Activated CD4-positive, alpha-beta T cell treated with anti-CD3 and anti-CD28 coated beads for 4 hours (primary cell): ENCODE measurements at places on chromosomes 7 and 10.

- no peak for DNase-seq
Measured at GRCh38 chr7:119341822-119342221, 931.2 kb upstream of the KCND2 start.

DNA sequence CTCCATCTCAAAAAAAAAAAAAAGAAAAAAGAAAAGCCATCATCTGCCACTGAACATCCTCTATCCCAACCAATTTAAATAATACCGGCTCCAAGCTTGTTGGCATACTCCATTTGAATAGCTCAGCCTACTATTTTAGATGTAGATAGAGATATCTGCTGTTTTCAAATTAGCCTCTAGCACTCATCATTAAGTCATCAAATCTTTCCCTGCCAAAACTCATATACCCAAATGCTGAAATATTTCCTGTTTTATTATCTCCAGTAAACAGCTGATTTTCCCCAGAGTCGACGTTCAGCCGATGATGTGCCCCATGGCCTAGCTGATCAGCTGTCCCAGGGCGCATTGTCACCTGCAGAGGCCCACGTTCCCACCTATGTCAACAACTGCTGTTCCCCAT is 34.5 kb upstream of the FRMD4A start:
- no peak for DNase-seq

DNA sequence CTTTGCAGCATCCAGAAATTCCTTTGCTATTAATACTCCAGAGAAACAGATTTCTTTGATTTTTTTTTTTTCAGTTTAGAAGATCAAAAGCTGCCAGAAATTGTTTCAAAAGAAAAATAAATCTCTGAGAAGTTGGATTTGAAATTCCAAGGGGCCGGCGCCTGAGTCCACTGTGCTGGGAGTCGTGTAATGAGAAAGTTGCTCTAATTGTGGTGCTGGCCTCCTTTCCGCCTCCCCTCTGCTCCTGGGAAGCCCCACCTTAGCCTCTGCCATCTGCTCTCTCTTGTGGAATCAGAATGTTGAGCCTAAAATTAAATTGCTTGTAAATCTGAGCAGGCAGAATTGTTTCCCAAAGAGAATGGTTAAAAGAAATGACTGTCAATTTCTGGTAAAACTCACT is 93.3 kb downstream of the EMX2 start:
- DNase-seq, result no peak

- no peak for DNase-seq
Measured at GRCh38 chr7:125149151-125149550, 219.5 kb upstream of the POT1 start.

DNA sequence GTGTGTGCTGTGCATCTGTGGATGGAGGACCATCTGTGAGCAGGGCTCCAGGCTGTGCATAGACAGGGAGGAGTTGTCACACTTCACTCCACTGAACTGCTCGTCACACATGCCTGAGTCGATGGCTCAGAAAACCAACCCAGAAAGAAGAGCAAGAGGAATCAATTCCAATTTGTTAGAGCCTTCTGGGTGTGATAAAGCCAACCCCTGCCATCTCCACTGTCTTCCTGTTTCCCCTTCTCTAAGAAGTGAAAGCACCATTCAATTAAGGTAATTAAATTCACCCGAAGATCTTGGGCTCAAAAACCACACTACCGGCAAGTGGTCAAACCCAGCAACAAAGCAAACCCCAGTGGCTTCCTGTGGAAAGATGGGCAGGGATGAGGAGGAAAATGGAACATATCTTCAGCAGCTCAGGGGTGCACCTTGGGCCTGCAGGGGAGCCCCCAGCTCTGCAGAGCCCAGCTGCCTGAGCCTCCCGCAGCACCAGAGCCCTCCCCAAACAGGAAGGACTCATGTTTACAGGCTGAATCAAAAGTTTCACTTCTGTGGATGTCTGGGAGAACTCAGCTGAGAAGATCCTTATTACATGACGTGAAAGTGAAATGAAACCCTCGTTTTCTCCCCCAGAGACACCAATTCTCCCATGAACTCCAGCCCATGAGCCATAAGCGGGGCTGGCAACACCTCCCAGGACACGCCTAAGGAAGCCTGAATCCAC is 10.9 kb downstream of the C10orf71 start:
- DNase-seq, result no peak

- no peak for DNase-seq
Measured at GRCh38 chr7:130369110-130369711, 11.1 kb upstream of the CPA1 start.

DNA sequence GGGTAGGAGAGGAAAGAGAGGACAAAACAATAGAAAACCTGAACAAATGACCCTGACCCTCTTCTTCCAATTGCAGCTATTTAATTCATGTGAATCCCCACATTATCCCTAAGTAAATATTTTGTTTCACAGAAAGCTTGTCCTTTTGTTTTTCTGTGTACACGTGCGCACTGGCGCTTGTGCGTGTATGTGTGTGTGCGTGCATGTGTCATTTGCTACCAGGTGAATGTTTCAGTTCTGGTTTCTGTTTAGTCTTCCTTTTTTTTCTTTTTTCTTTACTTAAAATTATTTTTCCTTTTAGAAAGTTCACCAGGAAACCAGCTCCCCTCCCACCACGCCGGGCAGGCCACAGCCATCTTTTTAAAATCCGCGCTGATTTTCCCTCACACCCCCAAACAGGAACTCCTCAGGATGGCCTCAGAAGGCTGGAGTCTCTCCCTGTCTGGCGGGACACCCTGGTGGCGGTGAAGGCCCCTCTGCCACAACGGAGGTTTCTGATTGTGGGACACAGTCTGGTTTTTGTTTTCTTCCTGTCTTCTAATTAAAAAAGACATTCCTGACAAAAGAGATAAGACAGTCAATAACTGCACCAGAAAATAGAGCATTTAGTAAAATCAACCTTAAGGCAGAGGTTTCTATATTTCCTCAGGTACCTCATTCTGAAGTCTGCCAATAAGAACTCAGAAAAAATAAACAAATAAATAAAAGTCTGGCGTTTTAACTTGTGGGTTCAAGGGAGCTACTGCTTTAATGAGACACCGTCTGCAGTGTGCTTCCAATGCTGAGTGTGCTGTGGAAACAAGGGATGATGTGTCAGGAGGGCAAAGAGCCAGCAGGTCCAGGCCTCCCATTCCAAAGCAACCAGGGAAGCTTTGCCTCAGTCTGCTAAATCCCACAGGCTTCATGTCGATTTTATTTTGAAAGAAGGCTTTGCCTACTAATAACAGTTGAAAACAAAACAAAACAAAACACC is 17.4 kb downstream of the IRF5 start:
- no peak for DNase-seq

DNA sequence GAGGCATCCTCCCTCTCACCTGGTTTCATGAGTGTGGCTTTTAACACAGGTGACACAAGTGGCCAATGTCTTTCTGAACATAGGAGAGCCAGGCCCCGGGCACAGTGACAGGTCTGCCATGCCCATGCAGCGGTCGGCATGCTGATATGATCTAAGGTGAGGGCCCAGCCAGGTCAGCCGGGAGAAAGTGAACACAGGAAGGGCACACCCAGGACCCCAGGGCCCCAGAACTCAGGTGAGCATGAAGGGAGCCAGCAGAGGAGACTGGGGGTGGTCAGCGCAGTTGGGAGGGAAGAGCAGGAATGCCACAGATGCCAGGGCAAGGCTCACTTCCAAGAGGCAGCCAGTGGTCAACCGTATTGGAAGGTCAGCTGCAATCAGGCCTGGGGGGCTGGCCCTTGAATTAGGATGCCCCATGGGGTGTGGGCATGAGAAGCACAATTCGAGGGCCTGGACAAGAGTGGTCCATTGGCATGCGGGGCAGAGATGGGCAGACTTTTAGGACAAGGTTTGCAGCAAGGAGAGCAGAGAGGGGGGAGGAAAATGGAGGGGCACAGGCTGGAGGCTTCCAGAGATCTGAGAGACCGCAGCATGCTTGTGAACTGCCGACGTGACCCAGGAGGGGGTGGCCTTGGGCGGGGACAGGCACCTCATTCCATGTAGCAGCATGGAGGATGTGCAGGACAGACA is 3.9 kb upstream of the INPP5A start:
- DNase-seq, result no peak

- DNase-seq, result no peak
Measured at GRCh38 chr7:81155654-81156373, 237.0 kb upstream of the SEMA3C start.

GRCh38 chr10:12195281-12195602 is 449 bp downstream of the NUDT5 start:
- DNase-seq, result peak; percentile 2

GRCh38 chr7:112937651-112938415 is 147.6 kb upstream of the TMEM168 start:
- no peak for DNase-seq

DNA sequence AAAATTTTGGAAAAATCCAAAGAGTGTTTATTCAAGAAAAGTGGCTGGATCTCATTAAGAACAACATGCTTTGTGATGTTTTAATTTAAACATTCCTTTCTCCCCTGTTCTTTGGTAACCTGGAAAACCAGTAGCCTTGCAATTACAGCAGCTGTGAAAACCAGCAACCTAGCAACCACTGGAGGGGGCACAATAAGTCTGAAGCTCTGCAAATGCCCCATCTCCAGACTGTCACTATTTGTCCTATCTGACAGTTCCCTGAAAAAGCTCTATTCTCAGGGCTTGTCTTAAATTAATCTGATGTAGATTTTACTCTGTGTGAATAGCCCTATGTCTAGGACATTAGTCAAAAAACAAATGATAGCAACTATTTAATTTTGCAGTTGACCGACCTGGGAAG is 137.6 kb upstream of the THSD7A start:
- DNase-seq, result no peak

DNA sequence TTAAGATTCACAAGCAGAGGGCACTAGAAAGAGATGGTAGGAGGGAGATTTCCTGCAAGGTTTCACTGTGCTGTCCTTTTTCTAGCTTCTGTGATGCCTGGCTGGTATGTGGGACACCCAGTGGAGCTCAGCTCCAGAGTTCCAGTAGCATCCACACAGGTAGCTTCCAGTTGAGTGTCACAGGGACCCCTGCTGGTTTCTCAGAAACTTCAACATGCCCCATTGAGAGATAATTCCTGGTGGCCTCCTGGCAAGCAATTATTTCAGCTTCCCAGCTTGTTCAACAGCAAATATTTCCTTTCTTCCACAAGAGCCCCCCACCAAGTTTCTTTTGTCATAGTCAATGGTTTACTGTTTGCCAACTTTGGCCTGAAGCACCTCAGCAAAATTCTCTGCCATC is 858.7 kb downstream of the REEP3 start:
- no peak for DNase-seq

- no peak for DNase-seq
Measured at GRCh38 chr10:92813979-92814378, 34.3 kb upstream of the EXOC6 start.

GRCh38 chr10:100065084-100065660 is 16.5 kb downstream of the CPN1 start:
- DNase-seq, result no peak

DNA sequence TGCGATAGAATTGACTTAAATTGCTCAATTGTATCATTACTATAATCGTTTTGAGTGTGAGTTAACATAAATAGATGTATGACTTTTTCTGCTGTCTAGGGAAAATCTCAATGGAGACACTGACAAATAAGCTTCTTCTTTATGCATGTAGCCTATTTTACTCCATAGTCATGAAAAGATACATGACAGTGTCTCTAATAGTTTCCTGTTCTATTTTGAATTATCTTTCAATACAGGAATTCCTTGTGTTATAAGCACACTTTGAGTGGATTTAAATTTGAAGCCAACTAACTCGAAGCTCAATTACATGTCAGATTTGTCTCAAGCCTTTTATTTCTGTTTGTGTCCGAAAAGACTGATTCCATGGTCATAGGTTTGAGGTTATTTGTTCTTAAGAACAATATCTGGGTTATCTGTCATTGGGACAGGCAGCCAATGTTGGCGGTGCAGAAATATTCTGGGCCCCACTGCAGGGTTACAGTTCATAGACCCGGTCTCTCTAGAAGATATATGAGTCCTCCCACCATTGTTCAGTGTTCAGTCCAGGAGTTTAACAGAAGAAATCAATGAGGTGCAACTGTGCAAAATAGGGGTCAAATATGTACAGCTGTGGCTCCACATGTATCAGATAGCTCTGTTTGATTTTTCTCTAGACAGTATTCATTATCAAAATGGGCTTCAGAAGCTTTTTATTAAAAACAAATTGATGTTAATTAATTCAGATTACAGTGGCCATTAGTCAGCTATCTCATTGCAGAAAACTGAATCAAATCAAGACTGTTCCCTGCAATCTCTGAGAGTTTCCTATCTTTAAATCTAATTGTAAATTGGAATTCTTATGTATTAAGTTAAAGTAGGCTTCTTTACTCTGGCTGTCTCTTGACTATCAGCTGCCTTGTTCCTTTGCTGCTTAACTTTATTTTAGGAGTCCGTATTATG is 1238.8 kb downstream of the NXPH1 start:
- no peak for DNase-seq

DNA sequence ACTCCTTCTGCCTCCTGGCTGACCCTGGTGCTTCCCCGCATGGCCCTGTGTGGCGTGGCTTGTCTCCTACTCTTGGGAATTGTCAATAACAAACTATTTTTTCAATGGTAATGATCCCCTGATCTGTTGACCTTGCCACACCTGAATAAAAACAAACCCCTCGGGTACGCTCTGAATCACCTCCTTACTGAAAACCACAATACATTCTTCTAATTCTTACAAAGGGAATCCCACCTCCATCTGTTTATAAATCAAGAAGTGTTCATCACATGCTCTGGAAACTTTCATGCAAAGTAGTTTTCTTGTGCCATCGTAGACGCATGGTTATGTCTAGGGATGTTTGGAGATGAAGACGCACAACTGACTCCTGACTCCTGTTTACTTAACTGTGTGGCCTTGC is 245.8 kb downstream of the FRMD4A start:
- DNase-seq, result no peak

DNA sequence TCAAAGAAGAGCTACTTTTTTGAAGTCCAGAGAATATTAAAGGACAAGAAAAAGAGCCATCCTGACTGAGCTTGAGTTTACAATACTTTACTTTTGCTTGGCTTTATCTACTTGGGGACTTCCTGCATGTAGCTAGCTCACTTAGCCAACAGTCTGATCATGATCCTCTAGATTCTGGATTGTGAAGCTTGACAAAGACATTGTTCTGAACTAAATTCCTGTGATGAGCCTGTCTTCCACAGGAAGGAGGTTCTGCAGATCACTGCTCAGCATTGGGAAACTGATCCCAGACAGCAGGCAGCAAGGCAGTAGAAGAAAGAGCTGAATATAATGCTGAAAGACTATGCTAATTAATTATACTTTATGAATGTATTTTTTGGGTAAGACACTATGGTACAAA is 296.4 kb downstream of the DGKB start:
- DNase-seq, result no peak

DNA sequence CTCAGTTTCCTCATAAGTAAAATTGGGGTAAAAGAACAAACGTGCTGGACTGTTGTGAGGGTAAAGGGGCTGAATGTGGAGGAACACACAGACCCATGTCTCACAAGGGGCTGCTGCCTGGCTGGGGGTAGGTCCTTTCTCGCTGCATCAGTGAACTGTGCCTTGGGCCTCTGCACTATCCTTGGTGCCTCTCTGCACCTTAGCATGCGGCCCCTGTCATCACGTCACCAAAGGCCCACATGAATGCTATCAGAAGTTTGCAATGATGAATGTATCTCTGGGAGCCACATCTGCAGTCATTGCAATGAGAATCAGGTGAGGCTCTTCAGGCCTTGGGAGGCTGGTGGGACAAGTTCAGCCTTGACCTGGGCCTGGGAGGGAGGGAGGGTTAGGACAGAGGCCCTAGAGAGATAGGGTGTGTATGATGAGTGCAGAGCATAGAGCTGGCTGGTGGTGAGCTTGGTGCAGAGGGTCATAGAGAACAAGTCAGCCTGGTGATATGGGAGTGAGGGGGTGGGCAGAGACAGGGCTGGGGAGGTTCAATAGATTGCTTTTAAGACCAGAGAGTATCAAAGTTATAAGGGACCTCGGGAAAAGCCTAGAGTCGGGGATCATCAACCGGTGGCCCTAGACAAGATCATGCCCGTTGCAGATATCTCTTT is 308.4 kb downstream of the RPS24 start:
- DNase-seq, result no peak
